ENCODE measurements at places on chromosomes 2 and 18.

- DNase-seq = no peak
Observed at GRCh38 chr2:62654423-62654791, 51.1 kb upstream of the EHBP1 start.

DNA sequence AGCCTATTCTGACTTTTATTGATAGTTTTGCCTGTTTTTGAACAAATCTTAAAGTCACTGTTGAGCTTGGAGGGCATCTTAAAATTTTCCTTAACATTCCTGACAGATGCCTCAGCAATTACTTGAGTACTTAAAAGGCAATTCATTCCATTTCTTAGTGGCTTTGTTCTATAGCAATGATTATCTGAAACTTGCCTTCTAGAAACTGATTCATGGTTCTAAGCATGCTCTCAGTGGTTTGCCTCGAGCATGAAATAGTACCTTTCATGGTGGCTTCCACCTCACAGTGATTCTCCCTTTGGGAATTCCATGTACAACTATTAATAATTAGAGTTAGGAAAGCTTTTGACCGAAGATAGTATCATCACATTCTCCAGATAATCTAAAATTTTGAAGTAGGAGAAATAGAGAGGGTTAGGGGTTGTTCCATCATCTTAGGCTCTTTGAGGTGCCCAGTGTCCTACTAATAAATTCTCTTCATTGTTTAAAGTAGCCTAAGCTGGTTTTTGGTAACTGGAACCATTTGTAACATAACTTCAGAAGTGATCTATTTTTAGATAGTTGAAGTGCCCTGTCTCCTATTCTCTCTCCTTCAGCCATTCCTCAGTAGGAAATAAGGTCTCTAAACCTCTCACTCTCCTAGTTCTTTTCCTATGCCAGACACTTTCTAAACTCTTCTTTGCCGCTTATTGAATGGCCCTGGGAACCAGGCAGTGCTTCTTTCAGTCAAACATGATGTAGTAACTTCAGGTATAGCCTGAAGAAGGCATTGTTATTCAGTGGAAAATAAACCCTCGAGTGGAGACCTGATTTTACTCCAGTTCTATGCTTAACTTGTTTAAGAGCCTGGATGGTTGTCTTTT is 156.1 kb downstream of the HAUS1 start:
- no peak for DNase-seq

- no peak for DNase-seq
Observed at GRCh38 chr2:28661589-28662001, 90.0 kb upstream of the PPP1CB start.

DNA sequence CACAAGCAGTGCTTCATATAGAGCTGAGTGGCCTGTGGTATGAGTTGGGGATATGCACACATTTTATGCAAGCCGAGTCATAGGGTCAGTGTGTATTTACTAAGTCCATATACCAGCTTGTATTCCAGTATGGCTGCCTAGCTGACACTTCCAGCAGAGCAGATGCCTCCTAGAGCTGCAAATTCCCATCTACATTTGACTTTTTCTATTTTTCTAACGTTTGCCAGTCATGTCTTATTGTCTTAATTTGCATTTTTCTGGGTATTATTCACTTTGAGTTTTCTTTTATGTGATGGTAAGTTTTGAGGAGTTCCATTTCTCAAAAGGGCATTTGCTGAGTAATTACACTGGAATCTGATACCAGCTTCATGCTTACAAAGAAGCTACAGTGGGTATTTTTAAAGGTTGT is 334.5 kb upstream of the CDH2 start:
- no peak for DNase-seq

DNA sequence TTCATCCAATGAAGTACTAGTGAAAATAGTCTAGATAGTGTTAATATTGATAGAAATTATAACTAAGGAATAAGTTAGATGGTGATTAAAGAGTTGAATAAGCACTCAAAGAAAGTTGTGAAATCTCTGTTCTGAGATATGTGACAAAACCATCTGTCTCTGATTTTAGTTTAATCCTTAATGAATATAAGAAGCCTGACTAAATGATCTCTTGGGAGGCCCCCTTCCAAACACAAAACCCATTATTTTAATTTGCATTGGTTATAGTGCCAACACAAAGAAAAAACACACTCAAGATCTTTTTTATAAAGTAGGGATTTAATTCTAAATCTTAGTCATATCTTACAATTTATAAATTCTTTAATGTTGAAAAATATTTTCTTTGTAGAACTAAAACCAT is 34.0 kb downstream of the SCN2A start:
- no peak for DNase-seq

DNA sequence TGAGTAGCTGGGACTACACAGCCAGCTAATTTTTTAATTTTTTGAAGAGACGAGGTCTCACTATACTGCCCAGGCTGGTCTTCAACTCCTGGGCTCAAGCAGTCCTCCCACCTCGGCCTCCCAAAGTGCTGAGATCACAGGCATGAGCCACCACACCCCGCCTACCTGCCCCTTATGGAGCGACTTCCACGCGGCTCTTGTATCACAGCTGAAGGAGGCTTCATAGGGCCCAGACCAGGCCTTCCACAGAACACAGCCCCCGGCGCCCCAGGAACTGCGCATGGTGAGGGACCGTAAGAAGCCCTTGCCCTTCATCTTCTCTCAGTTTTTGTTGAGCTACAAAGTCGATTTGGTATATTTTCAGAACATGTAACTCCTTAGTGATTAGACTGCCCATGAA is 220.3 kb downstream of the KLHL29 start:
- no peak for DNase-seq

GRCh38 chr18:28080876-28081300 is 96.0 kb downstream of the CDH2 start:
- DNase-seq = no peak

GRCh38 chr2:173058673-173059072 is 17.0 kb upstream of the MAP3K20 start:
- no peak for DNase-seq

DNA sequence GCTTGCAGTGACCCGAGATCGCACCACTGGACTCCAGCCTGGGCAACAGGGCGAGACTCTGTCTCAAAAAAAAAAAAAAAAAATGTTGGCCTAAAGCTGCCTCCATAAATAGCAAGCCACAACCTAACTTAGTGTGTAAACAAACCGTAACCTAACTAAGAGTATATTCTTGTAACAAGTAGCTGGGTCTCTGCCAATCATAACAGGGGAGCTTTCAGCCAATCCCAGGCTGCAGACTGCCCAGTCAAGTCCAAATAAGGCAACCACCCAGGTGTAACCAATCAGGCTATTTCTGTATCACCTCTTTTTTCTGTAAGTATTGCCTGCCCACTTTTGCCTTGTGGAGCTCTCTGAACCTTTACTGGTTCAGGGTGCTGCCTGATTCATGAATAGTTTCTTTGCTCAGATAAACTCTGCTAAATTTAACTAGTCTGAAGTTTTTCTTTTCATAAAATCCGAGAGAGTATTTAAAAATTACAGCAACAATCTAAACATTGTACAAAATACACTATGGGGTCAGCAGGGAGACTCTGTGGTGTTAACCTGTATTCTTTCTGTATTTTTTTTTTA is 4.5 kb downstream of the PSTPIP2 start:
- no peak for DNase-seq

GRCh38 chr2:191166111-191166755 is 15.4 kb upstream of the STAT4 start:
- no peak for DNase-seq

- DNase-seq = no peak
Observed at GRCh38 chr2:28199995-28200679, 192.5 kb upstream of the FOSL2 start.

GRCh38 chr2:71560638-71561011 is 107.3 kb downstream of the DYSF start:
- no peak for DNase-seq

DNA sequence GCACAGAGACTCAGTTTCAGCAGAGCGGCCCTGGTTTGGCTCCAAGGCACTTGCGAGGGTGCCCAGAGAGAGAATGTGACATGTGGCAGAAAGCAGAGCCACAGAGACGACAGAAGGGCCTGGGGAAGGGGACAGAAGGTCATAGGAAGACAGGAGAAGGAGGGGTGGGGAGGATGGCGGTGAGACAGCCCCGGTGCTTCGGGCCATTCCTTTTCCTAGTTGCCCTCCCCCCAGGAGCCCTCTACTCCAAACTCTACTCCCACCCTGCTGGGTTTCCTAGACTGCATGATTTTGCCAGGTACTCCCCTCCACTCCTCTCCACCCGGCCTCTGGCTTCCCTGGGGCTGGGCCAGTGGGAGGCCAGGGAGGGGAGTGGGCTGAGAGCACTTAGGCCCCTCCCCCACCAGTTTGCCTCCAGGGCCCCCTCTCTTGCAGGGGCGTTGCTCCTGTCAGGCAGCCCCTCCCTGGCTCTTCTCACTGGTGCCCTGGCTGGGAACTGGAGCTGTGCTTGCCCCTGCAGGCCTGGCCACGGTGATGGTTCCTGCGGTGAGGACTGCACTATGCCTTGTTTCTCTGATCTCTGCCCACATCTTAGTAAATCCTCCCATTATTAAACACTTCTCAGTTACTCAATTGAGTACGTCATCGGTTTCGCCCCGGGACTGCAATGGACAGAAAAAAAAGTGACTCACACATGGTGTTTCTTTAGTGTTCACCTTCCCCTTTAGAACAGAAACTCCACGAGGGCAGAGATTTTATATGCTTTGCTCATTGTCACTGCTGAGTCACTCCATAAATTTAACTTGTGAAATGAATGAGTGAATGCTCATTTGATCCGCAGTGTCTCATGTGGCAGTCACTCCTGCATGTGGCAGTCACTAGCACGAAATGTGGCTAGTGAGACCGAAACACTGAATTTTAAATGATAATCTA is 58.7 kb upstream of the SP3 start:
- DNase-seq = no peak

- DNase-seq = no peak
Observed at GRCh38 chr2:62423235-62423634, 82.8 kb downstream of the TMEM17 start.

DNA sequence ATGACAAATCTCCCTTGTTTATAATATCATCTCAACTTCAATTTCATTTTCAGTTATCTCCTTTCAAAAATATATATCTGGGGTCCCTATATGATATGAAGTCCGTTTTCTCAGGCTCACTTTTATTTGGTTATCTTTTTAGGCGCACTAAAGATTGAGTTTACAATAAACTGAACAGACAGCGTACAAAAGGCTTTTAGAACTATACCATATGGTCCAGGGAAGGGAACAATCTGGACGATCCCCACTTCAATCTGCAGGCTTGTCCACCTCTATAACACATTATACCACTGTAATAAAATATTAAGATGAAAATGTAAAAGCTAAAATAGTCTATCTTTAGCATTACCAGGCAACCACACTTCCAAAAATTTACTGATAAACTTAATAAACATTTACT is 289.9 kb downstream of the ZEB2 start:
- no peak for DNase-seq

- DNase-seq = no peak
Observed at GRCh38 chr18:22827216-22827615, 105.9 kb upstream of the RBBP8 start.

DNA sequence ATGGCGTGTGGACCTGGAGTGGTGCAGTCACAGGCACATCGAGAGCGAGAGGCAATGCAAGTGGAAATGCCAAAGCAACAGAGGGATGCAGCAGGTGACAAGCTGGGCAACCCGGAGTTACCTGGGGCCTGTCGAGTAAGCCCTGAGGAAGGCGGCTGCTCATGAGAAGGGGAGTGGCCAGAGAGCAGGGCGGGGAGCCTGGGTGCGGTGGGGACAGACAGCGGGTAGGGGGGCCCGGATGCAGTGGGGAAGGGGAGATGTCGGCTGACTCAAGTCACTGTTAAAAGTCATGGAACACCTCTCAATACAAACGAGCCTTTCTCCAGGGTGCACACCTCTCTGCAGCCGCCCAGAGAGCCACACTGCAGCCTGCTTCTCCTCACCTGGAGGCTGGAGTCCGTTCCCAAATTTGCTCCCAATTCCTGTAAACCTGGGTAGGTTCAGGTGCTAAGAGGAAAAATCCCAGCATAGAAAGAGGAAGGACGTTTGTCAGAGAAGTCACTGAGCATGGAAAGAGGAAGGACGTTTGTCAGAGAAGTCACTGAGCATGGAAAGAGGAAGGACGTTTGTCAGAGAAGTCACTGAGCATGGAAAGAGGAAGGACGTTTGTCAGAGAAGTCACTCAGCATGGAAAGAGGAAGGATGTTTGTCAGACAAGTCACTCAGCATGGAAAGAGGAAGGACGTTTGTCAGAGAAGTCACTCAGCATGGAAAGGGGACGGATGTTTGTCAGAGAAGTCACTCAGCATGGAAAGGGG is 71.7 kb upstream of the TWIST2 start:
- DNase-seq = no peak

GRCh38 chr2:179990676-179991317 is 16.3 kb downstream of the CWC22 start:
- no peak for DNase-seq

DNA sequence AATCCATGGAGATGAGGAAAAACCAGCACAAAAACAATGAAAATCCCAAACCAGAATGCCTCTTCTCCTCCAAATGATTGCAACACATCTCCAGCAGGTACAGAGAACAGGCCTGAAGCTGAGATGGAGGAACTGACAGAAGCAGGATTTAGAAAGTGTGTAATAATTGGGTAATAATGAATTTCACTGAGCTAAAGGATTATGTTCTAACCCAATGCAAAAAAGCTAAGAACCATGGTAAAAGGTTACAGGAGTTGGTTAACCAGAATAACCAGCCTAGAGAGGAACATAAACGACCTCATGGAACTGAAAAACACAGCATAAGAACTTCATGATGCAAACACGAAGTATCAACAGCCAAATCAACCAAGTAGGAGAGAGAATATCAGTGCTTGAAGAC is 13.7 kb upstream of the SERPINB11 start:
- DNase-seq = no peak

DNA sequence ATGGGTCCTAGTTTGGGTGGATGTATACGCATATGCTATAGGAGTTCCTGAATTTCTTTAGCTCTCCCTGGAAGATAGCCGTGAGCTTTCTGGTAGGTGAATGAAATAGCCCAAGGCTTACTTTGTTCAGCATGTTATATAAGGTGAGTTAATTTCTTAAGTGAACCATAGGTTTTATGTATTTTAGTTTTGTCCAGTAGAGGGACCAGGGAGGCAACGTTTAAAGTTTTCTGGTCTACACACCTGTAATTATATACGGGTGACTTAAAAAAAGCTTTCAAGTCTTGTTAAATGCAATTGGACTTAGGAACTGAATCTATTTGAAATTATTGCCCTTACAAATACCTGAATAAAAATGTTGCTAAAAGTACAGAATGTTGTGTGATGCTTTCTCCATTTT is 402.5 kb upstream of the DDX18 start:
- no peak for DNase-seq
